Mucosa of descending colon (tissue), 3 donors: ENCODE measurements at places on chromosomes 6 and 20. TPM values are rescaled to one million over a fixed set of nuclear protein-coding genes. Genes with fewer than 3 reads are reported as not detected.

Gene TRIM31
- 121 TPM for total RNA-seq

Gene SMLR1
- not detected for total RNA-seq

Gene ALDH5A1
- 8.1 TPM for total RNA-seq

Gene MICB
- 2.9 TPM for total RNA-seq

Gene MSH5
- 14.1 TPM for total RNA-seq

Gene LPA
- total RNA-seq, result 0.03 TPM

Gene ENPP3
- total RNA-seq, result 22.8 TPM

Gene APCDD1L
- 0.29 TPM for total RNA-seq

Gene PLG
- not detected for total RNA-seq

Gene SLC22A16
- 0.46 TPM for total RNA-seq

Gene SIRPB1
- total RNA-seq, result 6.0 TPM

Gene ZSCAN16
- total RNA-seq, result 7.4 TPM

GRCh38 chr6:44858998-44859397, 469.1 kb upstream of the RUNX2 start:
- no peak for DNase-seq

DNA sequence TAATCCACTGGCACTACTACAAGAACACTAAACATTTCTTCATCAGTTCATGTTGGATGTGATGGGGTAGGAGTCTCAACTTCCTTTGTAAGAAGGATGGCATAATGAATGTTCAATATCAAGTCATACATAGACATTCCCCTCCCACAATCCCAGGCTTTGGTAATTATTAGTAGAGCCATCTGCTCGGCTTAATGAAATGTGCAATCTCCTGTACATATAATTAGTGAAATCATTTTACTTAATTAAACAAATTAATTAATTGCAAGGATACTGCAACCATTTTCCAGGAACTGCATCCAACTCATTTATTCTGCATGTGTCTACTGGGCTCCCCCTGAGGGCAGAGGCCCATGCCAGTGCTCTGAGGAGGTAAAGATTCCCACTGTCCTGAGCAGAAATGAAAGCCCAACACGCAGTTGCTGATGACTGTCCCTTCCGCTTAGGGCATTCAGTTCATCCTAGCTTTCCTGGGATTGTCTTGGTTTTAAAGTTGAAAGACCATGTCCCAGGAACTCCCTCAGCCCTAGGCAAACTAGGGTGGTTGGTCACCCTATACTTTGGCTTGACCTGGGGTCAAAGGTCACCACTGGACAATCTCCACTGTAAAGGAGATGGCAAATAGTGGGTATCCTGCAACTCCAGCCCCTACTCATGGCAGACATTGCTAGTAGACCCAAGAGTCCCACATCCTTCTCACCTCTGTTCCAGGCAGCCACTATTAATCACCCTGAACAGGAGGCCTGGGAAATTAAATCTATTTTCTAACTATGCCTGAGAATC, 109.8 kb downstream of the TRERF1 start:
- no peak for DNase-seq

GRCh38 chr20:51712501-51713212, 55.5 kb downstream of the ATP9A start:
- DNase-seq, result no peak

GRCh38 chr6:88374553-88374952, 208.4 kb upstream of the CNR1 start:
- DNase-seq, result no peak

GRCh38 chr6:3450888-3451287, 6.0 kb downstream of the SLC22A23 start:
- no peak for DNase-seq

GRCh38 chr20:63877755-63878470, 12.8 kb downstream of the TPD52L2 start:
- no peak for DNase-seq

GRCh38 chr20:63117151-63117550, 98.8 kb downstream of the YTHDF1 start:
- peak; percentile 5 for DNase-seq

DNA sequence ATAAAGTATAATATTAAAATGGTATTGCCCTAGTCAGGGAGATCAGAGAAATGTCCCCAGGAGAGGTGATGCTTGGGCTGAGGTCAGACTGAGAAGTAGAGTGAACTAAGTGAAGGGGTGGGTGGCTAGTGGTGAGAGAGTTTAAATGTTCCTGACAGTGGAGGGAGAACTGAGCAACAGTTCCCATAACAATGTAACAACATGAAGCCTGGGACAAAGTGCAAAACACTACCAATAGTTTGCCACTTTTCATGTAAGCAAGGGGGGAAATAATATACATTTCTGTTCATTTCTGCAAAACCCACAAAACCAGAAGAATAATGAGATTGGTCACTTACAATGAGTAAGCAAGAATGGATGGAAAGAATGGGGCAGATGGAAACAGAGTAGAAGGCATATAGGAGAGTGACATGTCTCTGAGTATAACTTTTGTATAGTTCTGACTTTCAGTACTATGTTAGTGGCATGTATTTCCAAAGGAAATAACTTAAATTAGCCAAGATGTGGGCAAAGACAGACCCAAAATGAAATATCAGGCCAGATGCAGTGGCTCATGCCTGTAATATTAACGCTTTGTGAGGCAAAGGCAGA, 13.3 kb upstream of the FAXC start:
- DNase-seq, result no peak

DNA sequence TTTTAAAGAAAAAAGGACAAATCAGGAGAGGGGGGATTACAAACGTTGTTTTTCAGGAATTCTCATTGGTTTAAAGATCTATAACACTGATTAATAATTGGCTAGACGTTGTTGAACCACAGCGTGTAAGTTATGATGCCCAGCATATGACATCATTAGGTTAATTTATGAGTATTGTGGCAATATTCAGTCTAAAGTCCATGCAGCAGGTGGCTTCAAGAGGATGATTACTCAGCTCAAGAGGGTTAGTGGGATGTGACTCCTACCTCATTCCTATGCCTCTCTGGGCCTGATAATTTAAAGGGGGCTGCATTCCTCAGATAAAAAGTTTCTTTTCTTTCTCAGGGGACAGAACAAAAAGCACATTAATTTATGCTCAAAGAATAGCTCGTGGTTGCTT, 1309.0 kb downstream of the EPHA7 start:
- DNase-seq, result no peak

DNA sequence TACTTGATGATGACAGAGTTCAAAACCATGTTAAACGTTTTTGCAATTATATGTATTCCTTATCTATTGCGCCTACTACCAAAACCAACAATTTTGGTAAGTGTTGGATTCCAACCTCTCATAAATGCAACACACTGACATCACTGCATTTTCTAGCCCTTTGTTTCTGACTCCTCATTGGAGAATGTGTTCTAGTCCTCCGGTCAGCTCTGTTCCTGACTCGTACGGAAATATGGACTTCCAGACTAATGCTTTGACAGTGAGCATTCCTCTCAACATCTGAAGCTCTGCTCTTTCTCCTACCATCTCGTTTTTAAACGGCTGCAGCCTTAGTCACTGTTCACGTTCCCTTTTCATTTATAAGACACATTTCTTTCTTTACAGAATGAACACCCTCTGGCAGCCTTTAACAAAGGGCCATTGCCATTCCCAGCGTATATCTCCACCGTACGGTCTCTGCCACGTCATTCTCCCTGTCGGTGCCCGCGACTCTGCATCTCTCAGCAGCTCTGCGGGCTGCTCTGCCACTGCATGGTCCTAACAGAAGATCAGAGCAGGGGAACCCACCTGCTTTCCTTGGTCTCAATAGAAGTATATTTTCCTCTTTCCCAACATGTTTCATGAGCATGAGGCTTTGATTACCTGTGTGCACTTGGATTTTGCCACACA, 103.0 kb upstream of the SYNDIG1 start:
- DNase-seq, result no peak

DNA sequence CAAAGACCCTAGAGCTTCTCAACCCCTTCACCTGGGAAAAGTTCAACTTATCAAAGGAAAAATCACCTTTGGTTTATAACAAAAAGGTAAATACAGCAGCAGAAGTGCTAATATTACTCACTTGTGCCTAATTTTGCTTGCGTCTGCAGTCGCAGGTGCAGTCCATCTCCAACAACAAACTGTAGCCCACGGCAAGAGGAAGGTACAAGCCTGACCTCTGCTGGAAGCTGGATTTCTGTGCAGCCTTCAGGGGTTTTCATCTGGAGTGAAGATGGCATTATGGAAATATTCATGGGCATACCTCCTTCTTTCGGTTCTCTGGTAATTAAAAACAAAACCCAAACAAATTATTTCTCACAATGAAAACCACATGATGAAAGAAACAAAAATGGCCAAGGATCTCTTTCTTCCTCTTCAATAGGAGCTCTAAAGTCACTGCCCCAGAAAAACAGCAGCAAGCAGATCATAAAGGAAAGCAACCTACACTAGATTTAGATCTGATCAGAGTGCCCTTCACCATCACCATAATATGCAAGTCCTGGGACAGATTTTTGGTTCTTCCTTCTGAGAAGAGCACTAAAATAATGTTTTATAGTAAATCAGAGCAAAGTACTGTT, 7.8 kb downstream of the UBE3D start:
- peak; percentile 40 for DNase-seq

DNA sequence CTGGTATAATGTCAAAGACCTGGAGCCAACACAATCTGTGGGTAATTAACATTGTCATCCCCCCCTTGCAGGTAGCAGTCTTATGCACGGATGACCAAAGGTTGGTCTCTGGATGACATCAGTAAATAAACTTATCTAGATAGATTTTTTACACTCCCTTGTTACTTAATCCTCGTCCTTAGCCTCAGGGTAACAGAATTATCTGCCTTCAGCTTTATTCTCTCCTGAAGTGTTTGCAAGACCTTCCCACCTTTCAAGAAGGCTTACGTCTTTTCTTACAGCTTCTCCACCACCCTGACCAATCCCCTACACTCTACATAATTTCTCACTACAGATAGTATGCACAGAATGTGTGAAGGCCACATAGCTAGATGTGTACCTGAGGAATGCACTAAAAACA, 434.8 kb upstream of the HTR1E start:
- DNase-seq, result no peak

DNA sequence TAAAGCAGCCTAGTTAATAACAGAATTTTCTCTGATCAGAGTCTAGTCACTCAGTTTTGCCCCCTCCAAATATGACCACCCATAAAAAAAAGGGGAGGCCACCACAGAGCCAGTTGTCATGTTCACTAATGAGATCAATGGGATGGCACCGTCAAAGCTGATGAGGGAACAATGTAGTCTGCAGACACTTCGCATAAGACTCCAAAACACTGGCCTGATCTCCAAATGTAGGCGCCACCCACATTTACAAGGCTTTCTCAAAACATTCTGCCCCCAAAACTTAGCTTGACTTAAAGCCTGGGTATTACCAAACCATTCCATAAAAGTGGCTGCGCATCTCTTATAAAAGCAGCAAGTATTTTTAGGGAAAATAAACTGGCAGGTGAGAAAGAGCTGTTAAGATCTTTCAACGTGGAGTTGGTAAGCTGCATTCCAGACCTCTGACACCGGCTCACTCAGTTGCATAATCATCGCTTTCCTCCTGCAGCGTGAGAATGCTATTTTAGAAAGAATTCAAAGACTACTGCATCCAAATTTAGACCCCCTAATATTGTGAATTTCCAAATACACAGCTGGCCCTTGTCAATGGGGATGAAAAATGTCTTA, 59.3 kb downstream of the TBC1D7 start:
- no peak for DNase-seq

- no peak for DNase-seq
Measured at GRCh38 chr20:58557733-58558342, 42.6 kb upstream of the APCDD1L start.

- DNase-seq, result no peak
Measured at GRCh38 chr6:136927292-136927691, 5.2 kb downstream of the SLC35D3 start.

DNA sequence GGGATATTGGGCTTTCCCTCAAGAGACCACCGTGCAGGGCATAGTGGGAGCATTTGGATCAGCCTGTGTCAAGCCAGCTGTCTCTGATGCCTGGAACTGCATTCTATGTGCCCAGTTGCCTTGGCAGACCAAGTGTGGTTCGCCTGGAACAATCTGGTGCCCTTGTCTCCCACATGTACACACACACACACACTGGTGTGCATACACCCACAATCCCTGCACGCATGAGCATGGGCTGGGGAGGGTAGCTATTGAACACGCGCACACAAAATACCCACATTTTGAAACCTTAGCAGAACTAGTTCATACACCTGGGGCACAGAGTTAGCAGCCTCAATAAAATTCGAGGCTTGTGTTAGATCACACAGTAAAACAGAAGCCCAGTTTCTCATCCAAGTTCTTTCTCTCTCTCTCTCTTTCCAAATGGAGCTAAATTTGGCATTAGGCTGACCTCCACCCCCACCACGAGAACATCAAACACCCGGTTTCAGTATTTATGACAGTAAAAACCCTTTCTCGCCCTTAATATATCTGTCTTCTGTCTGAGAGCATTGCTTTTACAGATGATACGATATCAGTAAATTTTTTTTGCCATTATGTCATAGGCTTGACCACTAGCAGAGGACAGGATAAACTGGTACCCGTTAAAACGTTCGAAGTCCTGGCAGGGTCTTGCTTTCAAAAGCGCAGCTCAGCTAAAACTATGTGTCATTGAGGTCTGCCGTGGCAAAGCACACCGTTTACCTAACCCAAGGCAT, 18.2 kb upstream of the NFATC2 start:
- DNase-seq, result no peak

GRCh38 chr6:84606860-84607259, 157.5 kb downstream of the TBX18 start:
- no peak for DNase-seq

DNA sequence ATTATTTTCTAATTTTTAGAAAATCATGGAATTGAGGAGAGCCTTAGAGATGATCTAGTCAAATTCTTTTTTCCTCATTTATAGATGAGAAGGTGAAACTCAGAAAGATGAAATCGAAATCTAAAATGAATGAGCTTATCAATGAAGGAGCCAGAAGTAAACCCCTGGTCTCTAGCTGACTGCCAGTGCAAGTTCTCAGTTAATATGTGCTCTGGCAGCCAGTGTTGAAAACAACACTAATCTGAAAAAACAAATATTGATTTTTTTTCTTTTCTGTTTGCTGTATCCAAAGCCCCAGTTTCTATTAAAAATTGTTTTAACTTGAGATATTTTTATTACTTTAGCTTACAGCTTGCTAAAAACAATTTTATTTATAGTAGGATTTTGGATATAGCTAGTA, 21.5 kb upstream of the PBOV1 start:
- no peak for DNase-seq

GRCh38 chr6:36836111-36837021, 2.9 kb downstream of the CPNE5 start:
- no peak for DNase-seq

GRCh38 chr6:142944124-142945048, 590 bp downstream of the HIVEP2 start:
- DNase-seq, result peak; percentile 85

DNA sequence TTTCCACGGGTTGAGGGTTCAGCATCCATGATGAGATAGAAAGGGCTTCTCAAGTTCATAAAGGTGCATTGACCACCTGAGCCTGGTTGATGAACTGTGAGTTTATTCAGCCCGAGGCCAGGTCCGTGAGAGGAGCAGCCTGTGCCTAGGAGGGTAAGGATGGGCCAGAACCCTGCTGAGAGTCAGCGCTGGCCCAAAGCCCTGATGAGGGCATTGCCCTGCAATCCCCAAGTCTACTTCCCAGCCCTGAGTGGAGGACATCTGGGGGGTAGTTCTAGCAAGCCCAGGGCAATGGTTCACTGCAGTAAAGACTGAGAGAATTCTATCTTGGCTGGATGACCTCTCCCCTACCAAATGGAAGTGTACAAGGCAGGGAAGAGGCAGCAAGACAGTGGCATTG, 123.3 kb upstream of the NXT1 start:
- DNase-seq, result no peak

GRCh38 chr6:124928851-124929250, 33.4 kb upstream of the RNF217 start:
- DNase-seq, result no peak
